ENCODE measurements at places on chromosomes 12 and 14.

- no peak for DNase-seq
Measured at GRCh38 chr12:77033658-77034536, 31.5 kb downstream of the E2F7 start.

DNA sequence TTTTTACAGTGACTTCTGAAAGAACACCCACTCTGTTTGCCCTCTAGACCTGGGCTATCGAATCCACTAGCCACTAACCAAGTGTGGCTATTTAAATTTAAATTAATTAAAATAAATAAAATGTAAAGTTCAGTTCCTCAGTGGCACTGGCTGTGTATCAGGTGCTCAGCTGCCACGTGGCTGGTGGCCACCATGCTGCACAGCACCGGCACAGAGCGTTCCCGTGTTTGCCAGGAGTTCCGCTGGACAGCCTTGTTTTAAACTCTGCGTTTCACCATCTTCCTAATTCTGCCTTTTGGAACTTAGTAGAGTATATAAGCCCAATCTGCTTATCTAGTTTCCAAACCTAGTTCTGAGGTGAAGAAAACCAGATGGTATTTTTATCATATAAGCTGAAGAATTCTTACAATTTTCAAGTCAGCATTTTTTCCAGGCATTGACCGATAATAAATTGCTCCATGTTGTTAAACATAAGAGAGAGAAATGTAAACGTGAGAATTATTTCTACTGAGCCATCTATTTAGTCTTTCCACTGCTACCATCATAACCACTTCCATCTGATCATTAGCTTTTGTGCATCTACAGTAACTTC, 339.0 kb downstream of the CACNA1C start:
- DNase-seq, result no peak

DNA sequence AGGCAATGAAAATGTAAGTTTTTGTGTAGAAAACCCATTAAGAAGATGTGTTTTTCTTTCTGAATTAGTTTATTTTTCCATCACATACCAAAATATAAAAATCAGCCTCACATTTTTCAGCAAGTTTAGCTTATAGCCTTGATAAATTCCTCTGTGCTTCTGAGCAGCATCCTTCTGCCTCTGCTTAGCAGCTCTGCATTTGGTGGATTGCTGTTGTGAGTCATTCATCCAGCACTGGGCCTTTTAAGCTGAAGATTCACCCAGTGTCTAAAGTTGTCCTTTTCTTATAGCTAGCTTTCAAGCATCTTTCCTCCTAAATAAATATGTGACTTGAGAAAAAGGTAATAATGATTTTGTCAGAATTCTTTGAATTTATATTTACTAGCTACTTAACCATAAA, 206.1 kb downstream of the PCNX1 start:
- no peak for DNase-seq

DNA sequence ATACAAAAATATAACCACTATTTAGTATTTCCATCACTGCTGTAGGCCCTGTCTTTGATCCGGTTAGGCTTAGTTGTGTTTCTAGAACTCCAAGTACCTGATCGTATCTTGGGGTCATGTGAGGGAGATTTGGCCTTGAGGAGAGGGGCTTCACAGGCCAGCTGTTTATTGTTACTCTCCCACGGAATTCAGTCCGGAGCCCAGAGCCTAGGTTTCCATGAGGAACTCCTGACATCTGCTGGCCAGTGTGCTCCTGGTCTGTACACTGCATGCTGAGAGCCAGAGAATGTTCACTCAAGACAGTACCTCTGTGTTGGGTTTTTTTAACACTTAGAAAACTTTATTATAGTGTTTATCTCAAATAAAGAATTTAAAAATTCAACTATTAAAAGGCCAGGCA, 341.0 kb upstream of the TMEM132C start:
- DNase-seq, result no peak

DNA sequence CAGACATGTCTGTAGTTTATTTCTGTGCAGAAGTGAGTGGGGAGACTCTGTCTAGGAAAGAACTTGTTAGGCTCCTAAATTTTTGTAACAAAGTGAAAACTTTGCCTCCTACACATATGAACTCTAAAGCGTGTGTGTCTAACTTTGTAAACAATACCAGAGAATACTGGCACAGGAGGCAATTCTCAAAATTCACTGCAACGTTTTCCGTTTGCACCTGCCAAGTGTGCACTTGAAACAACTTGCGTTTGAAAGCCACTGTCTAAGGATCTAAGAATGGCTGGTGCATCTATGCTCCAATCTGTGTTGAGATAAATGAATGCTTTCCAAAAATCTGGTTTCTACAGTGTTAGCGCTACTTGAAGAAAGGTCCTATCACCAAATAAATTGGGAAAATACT, 15.3 kb downstream of the GRIP1 start:
- DNase-seq, result no peak

GRCh38 chr12:57315681-57316080, 64.7 kb upstream of the STAC3 start:
- DNase-seq, result no peak

DNA sequence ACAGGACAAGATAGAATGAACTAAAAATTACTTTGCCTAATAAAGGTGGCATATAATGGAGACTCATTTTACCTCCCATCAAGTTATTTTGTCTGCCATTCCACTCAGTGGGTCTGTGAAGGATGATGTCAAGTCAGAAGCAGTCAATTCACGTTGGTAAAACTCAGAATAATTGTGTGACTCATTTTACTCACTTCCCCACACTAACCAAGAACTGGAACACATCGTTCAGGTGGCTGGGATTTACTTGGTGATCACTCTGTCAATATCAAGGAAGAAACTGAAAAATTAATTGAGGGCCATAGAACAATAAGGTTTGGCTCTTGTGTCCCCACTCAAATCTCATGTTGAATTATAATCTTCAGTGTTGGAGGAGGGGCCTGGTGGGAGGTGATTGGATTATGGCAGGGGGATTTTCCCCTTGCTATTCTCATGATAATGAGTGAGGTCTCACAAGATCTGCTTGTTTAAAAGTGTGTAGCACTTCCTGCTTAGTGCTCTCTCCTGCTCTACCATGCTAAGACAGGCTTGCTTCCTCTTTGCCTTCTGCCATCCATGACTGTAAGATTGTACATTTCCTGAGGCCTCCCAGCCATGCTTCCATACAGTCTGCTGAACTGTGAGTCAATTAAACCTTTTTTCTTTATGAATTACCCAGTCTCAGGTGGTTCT, 35.7 kb upstream of the GTF2A1 start:
- peak; percentile 26 for DNase-seq

- DNase-seq, result peak; percentile 11
Measured at GRCh38 chr14:75295061-75295461, 16.4 kb downstream of the FOS start.

- DNase-seq, result no peak
Measured at GRCh38 chr14:71563492-71564153, 368.6 kb upstream of the RGS6 start.

DNA sequence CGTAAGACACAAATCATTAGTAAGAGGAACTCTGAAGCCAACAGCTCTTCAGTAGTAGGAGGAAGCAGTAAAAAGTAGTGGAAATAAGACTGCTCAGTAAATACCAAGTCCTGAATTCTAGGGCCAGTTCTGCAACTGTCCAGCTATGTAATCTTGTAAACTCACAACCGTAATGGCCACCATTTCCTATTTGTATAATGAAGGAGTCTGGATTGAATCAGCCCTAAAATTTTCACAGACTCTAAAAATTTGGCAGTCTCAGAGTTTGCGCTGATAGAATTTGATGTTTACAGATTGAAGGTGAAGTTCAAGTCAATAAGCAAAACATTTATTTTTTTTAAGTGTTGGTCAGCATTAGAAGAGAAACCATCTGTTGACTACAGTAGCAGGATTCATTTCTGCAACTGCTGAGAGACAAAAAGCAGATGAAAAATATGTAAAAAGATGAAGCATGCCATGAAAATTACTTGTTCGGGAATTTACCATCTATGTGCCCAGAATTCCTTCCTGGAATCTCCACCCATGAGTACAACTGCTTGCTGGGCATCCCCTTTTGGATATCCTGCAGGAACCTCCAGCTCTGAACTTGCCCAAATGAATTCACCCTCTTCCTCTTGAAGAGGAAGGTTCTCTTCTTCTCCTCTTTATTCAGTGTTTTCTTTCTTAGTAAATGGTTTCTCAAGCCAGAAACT, 47.5 kb downstream of the GALNT4 start:
- DNase-seq, result no peak

DNA sequence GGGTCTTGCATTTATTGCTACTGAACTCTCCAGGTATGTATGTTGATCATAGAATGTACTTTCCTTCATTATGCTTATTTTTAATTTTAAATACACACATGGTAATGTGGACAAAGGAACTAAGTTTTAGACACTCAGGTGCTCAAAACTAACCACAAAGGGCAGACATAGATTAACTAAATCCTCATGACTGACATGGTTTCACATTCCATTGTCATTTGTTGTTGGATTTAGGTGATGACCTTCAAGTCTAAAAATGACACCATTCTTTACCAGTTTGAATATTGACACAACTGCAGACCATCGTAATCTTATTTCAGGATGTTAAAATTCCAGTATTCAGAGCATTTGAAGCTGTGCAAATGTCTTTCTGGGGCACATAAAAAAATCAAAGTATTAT, 128.4 kb downstream of the BBS10 start:
- no peak for DNase-seq

GRCh38 chr12:60475825-60476224, 880.0 kb downstream of the SLC16A7 start:
- DNase-seq, result no peak

- no peak for DNase-seq
Measured at GRCh38 chr14:69537900-69538299, 36.8 kb downstream of the CCDC177 start.

DNA sequence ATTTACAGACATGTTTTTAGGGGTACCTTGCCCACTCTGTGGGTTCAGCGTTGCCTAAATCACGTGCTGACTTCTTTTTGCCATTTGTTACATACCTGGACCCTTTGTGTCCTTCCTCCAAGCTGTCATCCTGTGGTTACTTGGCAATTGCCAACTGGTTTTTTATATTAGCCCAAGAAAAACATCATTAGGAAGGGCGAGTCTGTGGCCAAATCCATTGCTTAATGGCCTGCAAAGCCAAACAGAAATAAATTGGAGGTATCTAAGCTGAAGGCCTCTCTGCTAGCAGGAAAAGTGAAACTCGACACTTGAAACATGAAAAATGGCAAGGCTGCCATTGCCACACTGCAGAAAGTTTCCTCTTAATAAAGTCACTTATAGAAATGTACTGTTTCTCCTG, 190.4 kb downstream of the NUAK1 start:
- DNase-seq, result no peak

GRCh38 chr14:104687601-104688504, 1.6 kb upstream of the INF2 start:
- DNase-seq, result no peak

- no peak for DNase-seq
Measured at GRCh38 chr14:59155886-59156285, 32.6 kb upstream of the DAAM1 start.

DNA sequence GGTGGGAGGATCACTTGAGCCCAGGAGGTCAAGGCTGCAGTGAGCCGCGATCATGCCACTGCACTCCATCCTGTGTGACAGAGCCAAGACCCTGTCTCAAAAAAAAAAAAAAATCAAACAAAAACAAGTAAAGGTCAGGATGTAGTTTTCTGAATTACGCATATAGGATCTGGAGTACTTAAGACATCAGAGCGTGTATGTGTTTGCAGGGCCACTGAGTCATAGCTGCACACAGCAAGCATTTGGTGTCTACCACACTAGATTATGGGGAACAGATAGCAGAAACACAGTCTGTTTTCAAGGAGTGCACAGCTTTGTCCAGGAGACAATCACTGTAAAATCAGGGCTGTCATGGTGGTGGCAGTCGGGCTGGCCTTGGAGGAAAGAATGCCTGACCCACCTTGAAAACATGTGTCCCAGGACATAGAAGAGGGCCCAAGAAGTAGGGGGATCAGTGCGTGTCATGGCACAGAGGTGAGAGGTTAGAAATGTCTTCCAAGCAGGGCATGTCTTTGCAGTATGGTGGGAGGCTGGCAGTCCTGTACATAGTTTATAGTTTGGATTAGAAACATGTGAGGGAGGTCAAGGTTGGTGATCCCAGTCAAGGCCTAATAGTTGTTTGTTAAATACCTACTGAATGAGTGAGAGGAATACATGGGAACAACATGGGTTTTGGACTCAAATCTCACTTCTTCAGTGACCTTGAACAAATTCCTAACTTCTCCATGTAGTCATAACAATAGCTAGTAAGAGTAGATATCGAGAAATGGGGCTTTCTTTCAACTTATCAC, 23.6 kb upstream of the C12orf71 start:
- DNase-seq, result no peak

DNA sequence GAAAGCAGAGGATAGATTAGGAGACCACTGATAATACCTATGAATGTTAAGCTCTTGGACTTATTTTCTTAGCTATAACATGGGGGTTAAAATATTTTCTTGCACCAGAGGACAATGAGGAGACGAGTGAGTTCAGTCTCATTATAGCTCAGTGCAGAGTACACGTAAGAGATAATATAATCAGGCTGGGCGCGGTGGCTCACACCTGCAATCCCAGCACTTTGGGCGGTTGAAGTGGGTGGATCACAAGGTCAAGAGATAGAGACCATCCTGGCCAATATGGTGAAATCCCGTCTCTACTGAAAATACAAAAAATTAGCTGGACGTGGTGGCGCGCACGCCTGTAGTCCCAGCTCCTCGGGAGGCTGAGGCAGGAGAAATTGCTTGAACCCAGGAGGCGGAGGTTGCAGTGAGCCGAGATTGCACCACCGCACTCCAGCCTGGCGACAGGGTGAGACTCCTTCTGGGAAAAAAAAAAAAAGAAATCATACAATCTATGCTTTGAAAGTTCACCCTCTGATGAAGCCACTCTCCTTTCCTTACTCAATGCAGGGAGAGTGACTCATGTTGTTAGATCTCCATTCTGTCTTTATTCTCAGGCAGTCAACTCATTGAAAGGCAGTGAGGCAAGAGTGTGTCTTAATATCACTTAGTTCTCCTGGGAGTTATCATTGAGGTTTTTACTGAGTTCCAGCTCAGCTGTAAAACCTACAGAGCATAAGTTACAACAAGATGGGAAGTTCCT, 134.2 kb downstream of the SYNE2 start:
- DNase-seq, result no peak

DNA sequence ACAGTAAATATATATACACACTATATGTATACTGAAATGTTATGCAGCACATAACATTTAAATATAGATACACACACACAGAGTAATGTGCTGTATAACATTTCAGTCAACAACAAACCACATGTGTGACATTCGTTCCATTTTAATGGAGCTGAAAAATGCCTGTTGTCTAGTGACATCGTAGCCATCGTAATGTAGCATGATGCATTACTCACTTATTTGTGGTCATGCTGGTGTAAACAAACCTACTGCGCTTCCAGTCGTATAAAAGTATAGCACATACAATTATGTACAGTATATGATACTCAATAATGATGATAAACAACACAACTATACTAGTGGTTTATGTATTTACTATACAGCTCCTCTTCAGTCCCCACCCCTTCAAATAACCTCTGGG, 119.0 kb upstream of the SLC38A4 start:
- DNase-seq, result no peak
